Non-pigmented ciliary epithelial cell (primary cell): ENCODE measurements at places on chromosomes 3 and 15.
A peak's percentile ranks its signal among the peaks of the same experiment; 100 is the strongest.

- no peak for DNase-seq
Measured at GRCh38 chr3:64848822-64849221, 161.0 kb upstream of the ADAMTS9 start.

GRCh38 chr15:31335989-31336592 is 9.5 kb downstream of the KLF13 start:
- DNase-seq = no peak

DNA sequence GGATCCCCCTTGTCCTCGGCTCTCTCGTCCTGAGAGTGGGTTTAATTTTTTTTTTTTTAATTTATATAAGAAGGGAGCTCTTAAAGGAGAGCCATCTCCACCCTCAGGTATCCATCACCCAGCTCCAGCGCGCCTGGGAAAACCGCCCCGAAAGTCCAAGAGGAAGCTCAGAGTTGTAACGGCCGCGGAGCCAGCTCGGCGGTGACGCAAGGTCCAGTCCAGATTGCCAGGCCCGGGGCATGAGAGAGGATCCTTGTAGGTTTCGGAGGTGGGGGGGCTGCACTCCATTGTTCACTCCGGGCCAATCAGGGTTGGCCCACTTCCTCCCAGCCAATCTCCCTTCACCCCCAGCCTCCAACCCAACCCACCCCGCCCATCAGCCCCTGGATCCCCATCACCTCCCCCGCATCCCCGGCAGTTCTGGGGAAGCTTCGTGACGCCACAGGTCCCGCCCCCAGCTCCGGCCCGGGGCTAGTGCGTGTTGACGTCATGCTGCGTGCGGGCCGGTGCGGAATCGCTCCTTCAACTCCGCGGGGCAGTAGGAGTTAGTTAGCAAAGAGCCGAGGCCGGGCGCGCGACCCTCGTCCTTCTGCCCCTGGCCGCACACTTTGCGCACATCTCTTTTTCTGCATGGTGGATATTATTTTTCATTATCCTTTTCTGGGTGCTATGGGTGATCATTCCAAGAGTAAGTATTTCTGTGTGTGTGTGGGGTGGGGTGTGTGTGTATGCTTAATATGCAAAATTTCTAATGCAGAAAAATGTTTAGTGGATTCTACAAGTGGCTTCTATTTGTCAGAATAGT is at the start of gene ISL2:
Gene ISL2, plus strand, starts transcription at position 520 of the 805 bp plus-strand sequence. Its CDS starts 111 bp downstream, at position 631.
- DNase-seq = peak; percentile 36

DNA sequence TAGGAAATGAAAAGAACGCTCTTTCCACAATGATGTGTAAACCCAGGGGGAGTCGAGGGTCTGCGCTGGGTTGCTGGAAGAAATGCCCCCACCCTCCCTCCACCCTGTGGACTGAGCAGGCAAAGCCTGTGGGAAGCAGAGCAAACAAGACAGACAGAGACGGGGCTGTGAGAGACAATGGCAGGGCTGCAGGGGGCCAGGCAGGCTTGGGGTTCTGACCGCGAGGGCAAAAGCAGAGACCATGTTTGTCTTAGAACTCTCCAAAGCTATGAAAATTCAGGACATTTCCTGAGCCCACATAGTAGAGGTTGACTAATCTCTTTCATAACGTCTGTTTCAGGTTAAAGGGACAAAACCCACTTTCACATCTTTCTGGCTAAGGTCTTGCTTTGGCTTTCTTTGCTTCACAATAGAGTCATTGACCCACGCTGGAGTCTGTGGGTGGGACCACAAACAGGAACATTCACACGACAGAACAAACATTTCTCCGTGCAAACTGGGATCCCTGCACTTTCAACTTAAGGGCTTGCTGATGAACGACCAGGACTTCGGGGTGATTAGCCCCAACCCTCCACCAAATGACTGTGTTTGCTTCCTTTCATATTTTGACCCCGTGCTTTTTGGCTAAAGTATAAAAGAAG is 156.0 kb upstream of the TPM1 start:
- DNase-seq = no peak

GRCh38 chr3:59341459-59341858 is 291.6 kb upstream of the CFAP20DC start:
- no peak for DNase-seq

DNA sequence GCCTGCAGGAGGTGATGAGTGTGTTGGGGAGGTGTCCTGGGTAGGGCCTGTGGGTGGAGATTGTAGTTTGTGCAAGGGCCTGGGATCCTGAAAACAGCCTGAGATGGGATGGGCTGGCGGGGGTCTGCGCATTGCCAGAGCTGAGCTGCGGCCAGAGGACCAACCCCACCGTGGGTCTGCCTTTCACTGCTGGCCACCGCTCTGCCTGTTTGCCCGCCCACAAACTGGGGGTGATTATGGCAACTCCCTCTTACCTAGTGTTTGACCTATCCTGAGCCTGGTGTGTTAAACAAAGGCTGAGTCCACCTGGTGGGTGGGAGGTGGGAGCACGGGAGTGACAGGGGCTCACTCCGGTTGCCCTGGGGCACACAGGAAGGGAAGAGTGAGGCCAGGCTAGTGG is 9.8 kb downstream of the ABTB1 start:
- DNase-seq = no peak

- no peak for DNase-seq
Measured at GRCh38 chr3:61663356-61664104, 102.2 kb downstream of the PTPRG start.

DNA sequence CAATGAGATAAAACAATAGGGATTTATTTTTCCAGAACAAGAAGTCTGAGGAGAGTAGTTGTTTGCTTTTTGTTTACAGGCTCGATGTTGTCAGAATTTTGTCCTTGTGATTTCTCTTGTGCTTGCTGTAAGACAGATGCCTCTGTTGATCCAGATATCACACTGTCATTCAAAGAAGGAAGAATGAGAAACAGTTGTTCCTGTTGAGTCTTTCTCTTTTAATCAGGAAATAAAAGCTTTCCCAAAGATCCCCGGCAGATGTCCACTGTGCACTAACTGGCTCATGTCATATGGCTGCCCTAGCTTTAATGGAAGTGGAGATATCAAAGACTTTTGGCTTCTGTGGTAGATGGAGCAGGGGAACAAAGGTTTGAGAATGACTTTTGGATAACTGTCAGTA is 6.8 kb downstream of the SERPINI1 start:
- no peak for DNase-seq

DNA sequence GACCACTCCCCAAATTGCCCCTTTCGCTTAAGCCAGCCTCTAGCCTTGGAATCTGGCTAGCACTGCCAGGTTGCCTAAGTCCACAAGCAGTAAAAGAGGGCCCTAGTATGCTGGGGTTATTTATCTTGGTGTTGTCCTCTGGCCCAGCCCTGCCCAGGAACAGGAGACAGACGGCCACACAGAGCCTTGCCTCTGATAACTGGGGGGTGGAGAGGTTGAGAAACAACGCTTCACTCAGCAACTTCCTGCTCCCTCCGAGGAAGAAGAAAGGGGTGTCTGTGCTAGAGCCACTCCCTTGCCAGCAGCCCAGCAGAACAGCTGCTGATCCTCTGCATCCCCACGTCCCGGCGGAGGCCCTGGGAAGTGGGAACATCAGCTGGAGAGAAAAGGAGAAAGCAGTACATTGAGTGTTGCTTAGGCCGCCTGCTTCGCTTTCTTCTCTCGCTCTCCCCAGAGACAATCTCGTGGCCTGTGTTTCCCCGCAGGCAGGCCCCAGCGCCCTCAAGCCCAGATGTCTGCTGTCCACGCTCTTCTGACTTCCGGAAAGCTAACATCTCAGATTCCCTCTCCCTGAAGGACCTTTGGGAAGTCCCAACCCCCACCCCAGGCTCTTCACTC is 22.6 kb upstream of the C3orf70 start:
- no peak for DNase-seq

DNA sequence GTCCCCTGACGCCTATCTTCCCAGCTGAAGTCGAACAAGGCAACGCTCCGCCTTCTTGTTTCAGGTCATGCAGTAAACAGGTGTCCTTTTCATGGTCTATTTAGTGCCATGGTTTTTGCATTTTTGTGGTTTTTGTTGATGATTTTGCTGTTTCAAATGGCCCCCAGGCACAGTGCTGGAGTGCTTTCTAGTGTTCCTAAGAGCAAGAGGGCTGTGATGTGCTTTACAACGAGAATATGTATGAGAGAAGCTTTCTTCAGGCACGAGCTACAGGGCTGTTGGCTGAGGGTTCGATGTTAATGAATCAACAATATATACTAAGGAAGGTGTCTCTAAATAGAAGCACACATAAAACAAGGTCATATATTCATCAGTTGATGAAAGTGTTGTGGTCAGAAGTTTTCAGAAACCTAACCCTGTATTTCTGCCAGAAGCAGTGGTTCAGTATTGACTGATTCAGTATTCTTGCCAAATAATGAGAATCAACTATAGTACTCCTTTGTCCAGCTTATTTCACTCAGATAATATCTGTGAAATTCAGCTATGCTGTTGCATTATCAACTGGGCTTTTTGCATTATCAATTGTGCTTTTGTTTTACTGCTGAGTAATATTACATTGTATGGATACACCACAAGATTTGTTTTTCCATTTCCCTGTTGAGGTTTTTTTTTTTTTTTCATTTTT is 18.5 kb downstream of the LIMD1 start:
- DNase-seq = no peak

DNA sequence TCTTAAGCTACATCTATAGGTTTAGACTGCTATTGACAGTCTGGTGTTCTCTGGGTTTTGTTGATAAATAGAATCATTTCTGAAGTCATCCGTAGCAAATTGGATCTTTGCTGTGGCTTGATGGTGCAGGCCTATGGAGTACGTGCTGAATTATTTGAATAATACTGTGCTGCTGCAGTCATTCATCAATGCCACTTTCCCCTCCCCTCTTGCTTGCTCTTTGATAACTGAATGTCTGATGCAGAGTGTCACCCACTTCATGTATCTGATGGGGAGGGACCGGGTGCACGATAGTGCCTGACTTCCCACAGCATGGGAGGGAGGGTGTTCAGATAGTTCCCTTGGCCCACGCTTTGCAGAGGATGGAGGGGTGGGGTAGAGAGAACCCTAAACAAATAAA is 179.9 kb downstream of the AGBL1 start:
- DNase-seq = no peak

DNA sequence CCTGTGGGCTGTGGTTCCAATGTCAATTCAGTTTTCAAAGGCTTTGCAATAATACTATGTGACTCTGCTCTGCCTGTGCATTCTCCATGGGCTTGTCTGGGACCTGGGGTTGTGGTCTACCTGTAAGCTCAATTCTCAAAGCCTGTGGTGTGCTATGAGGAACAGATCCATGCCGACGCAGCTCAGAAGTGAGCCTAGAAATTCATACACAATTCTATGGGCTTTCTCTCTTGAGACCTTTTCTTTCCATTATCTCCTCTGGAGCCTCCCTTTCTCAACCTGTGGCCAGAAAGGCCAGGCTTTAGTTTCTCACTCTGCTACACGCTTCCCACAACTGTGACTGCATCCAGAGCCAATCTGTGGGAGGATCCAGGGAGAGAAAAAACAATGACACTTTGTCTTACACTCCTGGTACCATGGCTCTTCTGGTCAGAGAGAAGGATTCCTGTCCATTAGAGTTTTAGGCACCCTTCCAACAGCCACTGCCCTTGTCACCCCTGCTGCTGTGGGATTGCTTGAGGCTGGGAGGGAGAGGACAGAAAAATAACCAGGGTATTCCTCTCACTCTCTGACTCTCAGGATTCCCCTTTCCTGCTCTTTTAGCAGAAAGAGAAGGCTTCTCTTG is 34.1 kb upstream of the KLF13 start:
- DNase-seq = no peak

GRCh38 chr15:68047826-68048225 is 6.3 kb upstream of the PIAS1 start:
- no peak for DNase-seq

GRCh38 chr3:48414376-48415250 is 15.3 kb downstream of the PLXNB1 start:
- DNase-seq = no peak

DNA sequence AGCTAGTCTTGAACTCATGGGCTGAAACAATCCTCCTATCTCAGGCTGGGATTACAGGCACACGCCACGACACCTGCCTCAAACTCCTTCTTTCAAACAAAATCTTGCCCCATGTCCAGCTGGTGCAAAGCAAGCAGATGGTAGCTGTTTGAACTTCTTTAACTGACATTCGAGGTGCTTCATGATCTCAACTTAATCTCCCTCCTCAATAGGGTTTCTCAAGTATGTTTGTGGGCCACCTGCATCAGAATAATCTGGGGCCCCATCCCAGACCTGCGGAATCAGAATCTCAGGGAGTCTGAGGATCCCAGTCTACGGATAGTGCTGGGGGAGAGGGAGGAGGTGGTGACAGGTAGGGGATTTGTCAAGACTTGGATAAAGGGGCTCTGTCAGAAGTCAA is 20.9 kb upstream of the TRH start:
- no peak for DNase-seq

DNA sequence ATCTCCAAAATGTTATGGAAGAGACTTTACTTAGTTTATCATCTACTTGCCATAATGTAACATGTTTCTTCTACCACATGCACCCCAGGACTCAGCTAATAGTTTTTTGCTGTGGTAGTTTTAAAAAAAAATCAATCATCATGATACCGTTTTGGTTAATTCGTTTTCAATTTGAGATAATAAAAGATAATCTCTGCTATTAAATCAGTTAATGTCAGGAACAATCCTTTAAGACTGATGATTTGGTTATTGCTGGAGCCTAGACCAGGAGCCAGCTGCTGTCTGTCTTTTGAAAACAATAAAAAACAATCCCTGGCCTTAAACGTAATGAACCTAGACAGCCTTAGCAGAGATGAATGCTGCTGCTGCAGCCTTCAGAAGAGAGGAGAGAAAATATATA is 403.7 kb downstream of the OXSM start:
- DNase-seq = no peak

DNA sequence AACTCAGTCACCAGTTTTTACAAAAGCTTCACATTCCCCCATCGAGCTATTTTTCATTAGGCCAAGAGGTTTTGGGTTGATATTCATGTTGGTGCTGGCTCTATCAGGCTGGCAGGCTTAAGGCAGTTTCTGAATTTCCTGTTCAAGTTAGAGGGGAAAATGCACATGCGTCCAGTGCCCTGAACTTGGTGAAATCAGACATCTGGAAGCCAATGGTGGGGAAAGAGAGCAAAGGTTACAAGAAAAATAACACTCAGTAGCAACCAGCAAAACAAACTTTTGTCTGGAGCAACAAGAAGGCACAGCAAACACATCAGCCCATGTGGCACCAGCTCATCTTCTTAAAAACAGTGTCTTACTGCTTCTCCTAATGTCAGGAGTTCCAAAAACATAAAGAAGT is 155.6 kb upstream of the TSC22D2 start:
- no peak for DNase-seq

DNA sequence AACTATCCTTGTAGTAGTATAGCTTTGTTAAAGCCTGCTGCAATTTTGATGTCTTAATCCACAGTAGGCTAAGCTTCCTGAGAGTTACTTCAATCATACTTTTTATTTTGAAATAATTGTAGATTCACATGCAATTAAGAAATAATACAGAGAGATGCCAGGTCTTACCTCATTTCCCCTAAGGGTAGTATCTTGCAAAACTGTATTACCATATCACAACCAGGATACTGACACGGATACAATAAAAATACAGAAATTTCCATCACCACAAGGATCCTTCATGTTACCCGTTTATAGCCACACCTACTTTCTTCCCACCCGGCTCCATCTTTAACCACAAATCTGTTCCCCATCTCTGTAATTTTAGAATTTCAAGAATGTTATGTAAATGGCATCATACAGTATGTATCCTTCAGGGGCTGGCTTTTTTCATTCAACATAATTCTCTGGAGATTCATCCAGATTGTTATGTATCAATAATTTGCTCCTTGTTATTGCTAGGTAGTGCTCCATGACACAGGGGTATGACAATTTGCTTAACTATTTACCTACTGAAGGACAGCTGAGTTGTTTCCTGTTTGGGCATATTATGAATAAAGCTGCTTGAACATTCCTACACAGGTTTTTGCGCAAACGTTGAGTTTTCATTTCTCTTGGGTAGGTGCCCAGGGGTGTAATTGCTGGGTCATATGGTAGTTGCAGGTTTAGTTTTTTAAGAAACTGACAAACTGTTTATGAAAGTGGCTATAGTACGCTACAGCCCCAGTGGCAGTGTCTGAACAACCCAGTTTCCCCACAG is 21.6 kb downstream of the BDH1 start:
- no peak for DNase-seq
